ENCODE measurements at places on chromosomes 7 and 10.

- no peak for DNase-seq
These were observed 78.1 kb upstream of the PHYHIPL start for GRCh38 chr10:59098387-59098786.

GRCh38 chr7:2037808-2038522 is 194.8 kb downstream of the MAD1L1 start:
- no peak for DNase-seq

- DNase-seq, result no peak
These were observed 576.9 kb upstream of the GHITM start for GRCh38 chr10:83562381-83562780.

DNA sequence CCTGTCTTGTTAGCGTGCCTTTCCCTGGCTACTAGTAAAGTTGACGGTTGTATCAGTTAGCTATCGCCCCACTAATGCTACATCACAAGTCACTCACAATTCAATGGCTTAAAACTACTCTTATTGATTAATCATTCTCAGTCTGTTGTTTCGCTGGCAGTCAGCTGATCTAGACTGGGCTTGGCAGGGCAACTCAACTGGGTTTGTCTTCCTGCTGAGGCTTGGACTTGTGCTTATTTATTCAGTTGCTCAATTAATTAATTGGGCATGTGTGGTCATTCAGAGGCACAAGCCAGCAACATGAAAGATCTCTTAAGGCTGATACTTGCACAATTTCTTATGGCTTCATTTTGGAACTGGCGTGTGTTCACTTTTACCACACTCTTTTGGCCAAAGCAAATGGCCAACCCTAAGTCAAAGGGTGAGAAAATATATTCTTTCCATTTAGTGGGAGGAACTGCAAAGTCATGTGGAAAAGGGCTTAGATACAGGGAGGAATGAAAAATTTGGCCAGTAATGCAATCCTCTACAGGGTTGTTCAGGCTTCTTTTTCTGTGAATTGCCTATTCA is 333.5 kb downstream of the GPR37 start:
- no peak for DNase-seq

- no peak for DNase-seq
These were observed 685.9 kb downstream of the SDK1 start for GRCh38 chr7:3986927-3987326.

DNA sequence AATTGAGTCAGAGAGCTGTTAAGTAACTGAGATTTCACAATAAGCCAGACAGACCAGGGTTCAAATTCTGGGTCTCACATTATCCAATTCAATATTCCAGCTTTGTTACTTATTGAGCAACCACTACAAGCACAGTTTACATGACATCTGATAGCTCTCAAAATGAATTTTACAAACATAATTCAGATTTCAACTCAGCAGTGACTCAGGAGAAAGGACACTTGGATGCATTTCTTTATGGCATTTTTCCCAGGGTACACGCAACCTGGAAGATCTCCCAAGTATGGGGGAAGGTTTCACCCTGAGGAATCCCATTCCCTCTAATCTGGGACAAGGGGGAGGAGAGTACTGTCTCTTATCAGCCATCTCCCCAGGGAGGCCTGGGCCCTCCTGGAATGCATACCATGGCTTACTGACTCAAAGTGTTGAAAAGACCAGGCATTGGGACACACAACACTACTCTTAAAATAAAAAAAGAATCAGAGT is 102.4 kb downstream of the CFTR start:
- no peak for DNase-seq

DNA sequence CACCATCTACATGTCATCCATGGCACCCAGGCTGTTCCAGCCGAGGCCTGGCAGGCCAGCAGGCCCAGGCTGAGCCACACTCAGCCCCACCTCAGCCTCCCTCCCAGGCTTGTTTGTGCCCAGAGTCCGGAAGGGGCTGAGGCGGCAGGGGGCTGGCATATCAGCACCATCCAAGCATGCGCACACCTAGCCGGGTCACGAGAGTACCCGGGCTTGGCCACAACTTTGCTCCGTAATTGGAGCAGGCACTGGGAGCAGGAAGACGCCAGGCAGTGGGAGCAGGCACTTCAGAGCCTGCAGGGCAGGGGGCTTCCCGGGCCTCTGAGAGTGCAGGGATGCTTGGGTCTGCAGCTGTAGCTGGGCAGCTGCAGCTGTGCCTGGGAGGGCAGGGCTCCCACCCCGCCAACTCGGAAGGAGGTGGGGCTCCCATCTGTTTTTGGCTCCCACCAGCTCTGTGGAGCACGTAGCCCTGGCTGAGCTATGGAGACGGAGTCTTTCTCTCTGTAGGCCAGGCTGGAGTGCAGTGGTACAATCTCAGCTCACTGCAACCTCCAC is 15.2 kb upstream of the TSPAN15 start:
- no peak for DNase-seq

DNA sequence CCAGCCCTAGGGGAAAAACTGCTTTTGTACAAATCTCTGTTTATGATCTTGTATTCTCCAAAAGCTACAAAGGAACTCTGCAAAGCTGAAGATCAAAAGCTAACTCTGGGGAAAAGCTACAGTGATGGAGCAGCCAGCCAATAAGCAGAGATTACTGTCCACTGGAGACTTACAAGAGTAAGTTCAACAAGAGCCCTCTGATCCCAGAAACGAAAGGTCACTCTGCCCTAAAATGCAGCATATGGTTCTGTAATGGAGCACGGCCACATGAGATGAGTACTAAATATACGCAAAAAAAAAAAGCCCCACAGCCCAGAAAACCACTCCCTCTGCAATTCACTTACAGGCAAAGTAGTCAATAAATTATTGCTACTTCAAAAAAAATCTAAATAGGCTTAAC is 60.1 kb downstream of the ERCC6 start:
- DNase-seq, result no peak

- DNase-seq, result no peak
These were observed 65.3 kb downstream of the DGKB start for GRCh38 chr7:14837216-14837615.

GRCh38 chr7:31052487-31052840 is 356 bp downstream of the ADCYAP1R1 start:
- DNase-seq, result no peak

DNA sequence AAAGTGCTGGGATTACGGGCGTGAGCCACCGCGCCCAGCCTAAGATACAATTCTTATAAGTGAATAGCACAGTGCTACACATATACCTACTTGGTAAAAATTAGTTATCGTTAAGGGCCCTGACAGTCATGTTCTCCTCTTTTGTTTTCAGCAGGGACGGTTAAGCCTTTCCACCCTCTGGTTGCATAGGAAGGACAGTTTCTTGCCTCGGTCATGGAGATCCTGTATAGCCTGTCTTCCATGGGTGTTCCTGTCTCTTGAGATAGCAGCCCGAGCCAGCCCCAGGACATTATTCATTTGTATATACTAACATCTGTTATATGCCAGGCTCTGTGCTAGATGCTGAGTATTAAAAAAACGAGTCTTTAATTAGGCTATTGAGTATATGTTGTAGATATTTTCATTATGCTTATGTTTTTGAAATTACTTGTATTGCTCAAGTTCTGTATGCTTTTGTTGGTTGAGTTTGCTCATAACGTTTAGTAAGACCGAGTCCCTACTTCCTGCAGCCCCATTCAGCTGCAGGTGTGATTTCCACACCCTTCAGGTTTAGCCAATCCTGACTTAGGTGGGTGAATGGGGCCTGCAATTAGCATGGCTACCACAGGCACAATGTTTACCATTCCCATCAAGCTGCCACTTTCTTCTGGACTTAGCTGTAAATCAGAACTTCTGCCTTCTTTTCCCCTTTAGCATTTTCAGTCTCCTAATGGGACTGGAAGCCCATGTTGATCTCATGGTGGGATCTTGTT is 24.8 kb downstream of the CCSER2 start:
- DNase-seq, result no peak

- no peak for DNase-seq
These were observed 58.2 kb downstream of the GLRX3 start for GRCh38 chr10:130194194-130194990.

- no peak for DNase-seq
These were observed 96.7 kb downstream of the HTR5A start for GRCh38 chr7:155166673-155167370.

GRCh38 chr7:96121752-96122151 is 200.1 kb downstream of the SLC25A13 start:
- DNase-seq, result no peak

- DNase-seq, result no peak
These were observed 235.5 kb downstream of the TNS3 start for GRCh38 chr7:47346377-47346914.

DNA sequence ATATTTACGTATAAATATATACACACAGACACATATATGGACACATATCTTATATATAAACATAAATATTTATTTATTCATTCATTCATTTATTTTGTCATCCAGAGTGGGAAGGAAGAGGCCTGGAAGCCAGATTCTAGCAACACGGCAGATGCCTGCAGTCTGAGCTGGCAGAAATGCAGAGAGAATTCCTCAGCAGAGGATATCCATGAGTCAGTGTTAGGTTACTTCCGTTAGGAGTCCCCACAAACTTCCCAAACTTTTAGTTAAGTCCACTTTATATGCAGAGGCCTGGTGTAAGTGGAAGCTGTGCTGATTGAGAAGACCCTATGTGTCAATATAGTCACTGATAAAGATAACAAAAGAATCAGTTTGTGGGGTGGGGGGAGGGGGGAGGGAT is 89.6 kb downstream of the PPP1R17 start:
- DNase-seq, result no peak
